ENCODE measurements at places on chromosomes 11 and 22.
A peak's percentile ranks its signal among the peaks of the same experiment; 100 is the strongest.

DNA sequence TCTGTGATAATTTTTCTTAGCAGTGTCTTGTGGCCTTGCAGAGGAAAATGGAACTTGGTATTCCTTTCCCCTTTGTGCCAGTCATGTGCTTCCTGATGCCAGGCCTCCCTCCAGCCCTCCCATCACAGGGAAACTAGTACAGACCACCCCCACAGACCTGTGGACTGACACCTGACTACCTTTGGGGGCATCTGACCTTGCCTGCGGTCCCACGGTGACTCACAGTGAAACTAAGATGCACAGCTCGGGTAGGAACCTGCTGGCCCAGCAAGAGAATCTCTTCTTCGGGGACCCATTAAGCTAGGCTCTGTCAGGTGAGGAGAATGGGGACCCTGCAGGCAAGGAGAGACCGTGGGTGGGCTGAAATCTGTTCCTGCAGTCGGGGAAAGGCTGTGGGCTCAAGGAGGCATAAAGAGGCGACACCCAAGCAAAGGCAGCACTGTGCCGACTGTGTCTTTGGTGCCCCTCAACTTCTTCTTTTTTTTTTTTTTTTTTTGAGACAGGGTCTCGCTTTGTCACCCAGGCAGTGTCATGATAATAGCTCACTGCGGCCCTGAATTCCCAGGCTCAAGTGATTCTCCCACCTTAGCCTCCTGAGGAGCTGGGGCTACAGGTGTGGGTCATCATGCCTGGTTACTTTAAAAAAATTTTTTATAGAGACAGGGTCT is 20.8 kb upstream of the PEX26 start:
- peaks cover 3% of the 10 kb centered on the region for H3K27me3 ChIP-seq
- DNase-seq, result no peak
- H3K4me3 ChIP-seq, result no peak overlapping the region
- H3K4me1 ChIP-seq, result peaks cover 15% of the 10 kb centered on the region
- no peak overlapping the region for H3K27ac ChIP-seq
- no peaks in the 10 kb centered on the region for H3K36me3 ChIP-seq

GRCh38 chr11:57815476-57815875 is 53.9 kb downstream of the CTNND1 start:
- no peak overlapping the region for H3K4me3 ChIP-seq
- peaks cover 10% of the 10 kb centered on the region for H3K36me3 ChIP-seq
- H3K4me1 ChIP-seq, result peaks cover 6% of the 10 kb centered on the region
- peak overlapping the region; percentile 30 for H3K27ac ChIP-seq
- no peak for DNase-seq

GRCh38 chr11:123173040-123173855 is 21.8 kb downstream of the CLMP start:
- H3K27me3 ChIP-seq, result no peaks in the 10 kb centered on the region
- no peak for DNase-seq
- H3K27ac ChIP-seq, result no peak overlapping the region
- H3K4me3 ChIP-seq, result no peak overlapping the region
- no peaks in the 10 kb centered on the region for H3K36me3 ChIP-seq

GRCh38 chr11:118184784-118185579 is 8.5 kb upstream of the SCN2B start:
- DNase-seq, result no peak
- no peak overlapping the region for H3K27ac ChIP-seq
- H3K4me1 ChIP-seq, result peaks cover 2% of the 10 kb centered on the region
- H3K36me3 ChIP-seq, result no peaks in the 10 kb centered on the region
- H3K4me3 ChIP-seq, result no peak overlapping the region

GRCh38 chr11:60918939-60919265 is 4.9 kb downstream of the TMEM109 start:
- H3K4me3 ChIP-seq, result no peak overlapping the region
- peaks cover 4% of the 10 kb centered on the region for H3K27me3 ChIP-seq
- peaks cover 51% of the 10 kb centered on the region for H3K4me1 ChIP-seq
- H3K36me3 ChIP-seq, result peaks cover 42% of the 10 kb centered on the region
- no peak for DNase-seq
- no peak overlapping the region for H3K27ac ChIP-seq

- no peak overlapping the region for H3K4me3 ChIP-seq
- H3K27me3 ChIP-seq, result peaks cover 21% of the 10 kb centered on the region
- no peaks in the 10 kb centered on the region for H3K36me3 ChIP-seq
- peaks cover 6% of the 10 kb centered on the region for H3K4me1 ChIP-seq
- H3K27ac ChIP-seq, result no peak overlapping the region
These were observed 4.8 kb downstream of the BEST1 start for GRCh38 chr11:61954851-61955421.

GRCh38 chr22:24187731-24188644 is 6.7 kb downstream of the SUSD2 start:
- no peaks in the 10 kb centered on the region for H3K36me3 ChIP-seq
- H3K4me3 ChIP-seq, result no peak overlapping the region
- no peak for DNase-seq
- H3K4me1 ChIP-seq, result no peaks in the 10 kb centered on the region
- H3K27ac ChIP-seq, result no peak overlapping the region

Measured in activated naive CD8-positive, alpha-beta T cell treated with anti-CD3 and anti-CD28 coated beads, Interleukin-2, amount 50 U/mL, for 24 hours (primary cell).